ENCODE measurements at places on chromosomes 1 and 21.
A peak's percentile ranks its signal among the peaks of the same experiment; 100 is the strongest.

DNA sequence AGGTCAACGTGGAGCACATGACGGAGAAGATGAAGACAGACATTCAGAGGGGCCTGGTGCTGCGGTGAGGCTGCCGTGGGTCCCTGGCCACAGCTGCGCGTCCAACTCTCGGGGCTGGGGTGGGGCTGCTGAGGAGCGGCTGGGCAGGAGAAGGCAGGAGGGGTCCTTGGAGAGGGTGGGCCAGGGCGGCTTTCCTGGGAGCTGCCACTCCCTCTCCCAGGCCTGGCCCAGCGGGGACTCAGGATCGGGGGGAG lies 14.4 kb downstream of the CFAP410 start:
- DNase-seq: no peak

DNA sequence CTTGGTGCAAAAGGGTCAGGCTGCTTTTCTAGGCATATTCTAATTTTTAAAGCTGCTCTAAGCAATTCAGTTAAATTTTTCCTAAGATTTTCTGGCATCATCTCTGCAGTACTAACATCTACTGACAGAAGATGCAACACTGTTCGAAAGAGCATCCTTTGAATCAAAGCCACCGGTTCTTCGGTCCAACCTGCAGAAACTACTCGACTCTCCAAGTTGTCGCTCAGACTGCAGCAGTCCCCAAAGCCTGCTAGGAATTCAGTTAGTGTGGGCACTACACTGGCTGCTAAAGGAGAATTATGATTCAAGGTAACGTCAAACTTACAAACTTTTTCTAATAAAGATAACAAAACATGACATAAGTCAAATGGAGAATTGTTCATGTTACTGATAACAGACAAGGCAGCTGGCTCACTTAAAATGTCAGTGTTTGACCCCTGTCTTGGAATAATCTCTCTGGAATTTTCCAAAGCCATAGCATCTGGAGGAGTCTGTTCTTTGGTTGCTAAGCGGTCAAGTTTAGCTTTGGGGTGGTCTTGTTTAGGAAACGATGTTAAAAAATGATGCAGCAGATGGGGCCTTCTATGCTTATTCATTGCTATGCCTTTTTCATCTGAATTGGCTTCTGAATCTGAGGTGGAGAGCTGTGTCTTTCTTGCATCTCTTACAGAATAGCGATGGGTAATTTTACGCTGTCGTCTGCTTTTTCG lies 56.9 kb downstream of the LYST start:
- DNase-seq: no peak

GRCh38 chr1:156103521-156103947 lies 11.0 kb upstream of the LMNA start:
- no peak for DNase-seq

DNA sequence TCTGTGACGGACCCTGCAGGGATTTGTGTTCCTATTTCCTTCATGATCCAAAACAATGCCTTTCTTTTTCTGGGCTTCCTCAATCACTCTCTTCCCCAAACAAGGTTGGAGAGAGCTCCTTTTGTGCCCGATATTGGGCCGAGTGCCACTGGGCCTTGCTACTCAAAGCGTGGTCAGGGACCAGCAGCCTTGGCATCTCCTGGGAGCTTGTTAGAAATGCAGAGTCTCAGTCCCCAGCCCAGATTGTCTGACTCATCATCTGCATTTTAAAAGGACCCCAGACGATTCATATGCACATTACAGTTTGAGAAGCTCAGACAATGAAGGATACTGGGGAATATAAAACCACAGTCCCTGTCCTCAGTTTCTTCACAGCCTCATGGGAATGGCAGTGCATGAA lies 19.9 kb downstream of the ADORA1 start:
- DNase-seq: no peak

- DNase-seq: no peak
Measured at GRCh38 chr21:15964236-15964855, 234.6 kb downstream of the USP25 start.

DNA sequence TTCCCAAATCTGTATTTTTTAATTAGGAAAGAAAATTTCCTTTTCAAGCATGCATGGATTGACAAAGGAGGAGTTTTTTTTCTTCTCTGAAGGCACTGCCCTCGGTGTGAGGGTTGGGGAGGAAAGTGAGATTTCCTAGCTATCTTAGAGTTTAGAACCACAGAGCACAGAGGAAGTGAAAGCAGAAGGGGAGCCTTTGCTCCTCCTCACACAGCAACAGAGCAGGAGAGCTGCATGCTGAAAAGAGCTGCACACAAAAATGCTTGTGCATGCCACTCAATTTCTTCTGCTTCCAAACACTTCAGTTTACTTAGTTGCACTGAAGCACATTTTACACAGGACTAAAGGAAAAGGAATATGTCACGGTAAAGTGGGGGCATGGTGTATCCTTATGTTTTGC lies 308.1 kb downstream of the GPATCH2 start:
- no peak for DNase-seq

GRCh38 chr1:209746451-209747165 lies 9.2 kb upstream of the TRAF3IP3 start:
- no peak for DNase-seq

DNA sequence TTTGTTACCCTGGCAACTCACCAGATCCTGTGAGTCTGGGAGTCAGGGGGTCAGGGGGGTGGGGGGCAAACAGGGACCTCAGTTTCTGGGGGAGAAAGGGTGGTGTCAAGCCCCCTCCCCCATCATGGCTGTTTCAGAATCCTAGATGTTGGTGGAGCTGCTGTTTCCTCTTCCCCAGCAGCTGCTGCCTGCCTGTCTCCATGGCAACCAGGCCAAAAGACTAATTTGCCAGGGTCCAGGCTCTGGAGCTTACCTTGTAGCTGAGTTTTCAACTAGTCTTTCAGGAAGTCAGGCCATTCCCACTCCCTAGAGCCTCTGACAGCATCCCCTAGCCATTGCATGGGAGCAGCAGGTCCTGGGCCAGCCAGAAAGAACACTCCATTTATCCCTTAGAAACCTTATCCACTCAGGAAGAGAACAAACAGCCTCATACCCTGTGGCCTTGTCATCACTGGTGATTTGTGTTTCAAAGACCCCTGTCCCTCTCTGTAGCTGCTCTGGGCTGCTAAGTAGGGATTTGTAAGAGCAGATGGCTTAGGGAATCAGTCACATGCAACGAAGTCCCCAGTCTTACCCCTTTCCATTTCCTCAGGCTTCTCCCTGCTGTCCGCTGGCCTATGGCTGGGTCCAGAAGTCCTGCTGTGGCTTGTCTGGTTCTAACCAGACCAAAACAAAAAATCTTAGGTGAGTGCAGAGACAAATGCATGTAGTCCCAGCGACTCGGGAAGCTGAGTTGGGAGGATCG lies 21.5 kb upstream of the STMN1 start:
- DNase-seq: no peak

DNA sequence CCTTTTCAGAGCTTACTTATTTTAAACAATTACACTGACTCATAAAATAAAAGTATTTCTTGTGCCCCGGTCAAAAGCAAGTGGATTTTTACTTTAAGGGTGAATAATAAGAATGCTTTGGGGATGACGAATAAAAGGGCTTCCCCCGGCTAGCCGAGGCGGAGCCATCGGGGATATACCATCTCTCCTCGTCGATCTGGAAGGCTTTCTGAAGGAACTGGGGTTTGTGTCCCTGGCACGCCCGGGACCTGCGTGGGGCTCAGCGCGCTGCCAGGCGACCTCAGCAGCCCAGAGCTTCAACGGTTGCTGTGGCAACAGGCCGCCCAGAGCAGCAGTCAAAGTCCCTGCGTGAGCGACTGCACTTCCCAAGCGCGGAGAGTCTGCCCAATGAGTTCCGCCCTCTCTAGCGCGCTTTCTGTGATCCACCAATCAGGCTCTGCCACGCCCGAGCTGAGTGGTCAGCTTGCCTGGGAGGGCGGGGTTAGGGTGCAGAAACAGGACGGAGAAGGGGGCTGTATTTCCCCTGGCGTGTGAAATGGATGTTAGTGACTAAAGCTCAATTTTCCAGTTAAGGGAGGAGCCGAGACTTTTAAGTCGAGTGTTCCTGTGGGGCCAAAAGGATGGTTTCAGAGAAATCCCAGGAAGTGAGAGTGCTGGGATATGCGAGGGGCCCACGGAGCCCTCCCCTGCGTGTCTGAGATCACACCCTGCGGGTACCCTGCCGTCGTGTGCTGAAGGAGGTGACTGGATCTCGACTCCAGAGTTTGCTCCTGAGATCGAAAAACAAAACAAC lies 33.0 kb upstream of the MGST3 start:
- peak; percentile 86 for DNase-seq

- DNase-seq: no peak
Measured at GRCh38 chr1:1135339-1136136, 19.6 kb upstream of the C1orf159 start.

DNA sequence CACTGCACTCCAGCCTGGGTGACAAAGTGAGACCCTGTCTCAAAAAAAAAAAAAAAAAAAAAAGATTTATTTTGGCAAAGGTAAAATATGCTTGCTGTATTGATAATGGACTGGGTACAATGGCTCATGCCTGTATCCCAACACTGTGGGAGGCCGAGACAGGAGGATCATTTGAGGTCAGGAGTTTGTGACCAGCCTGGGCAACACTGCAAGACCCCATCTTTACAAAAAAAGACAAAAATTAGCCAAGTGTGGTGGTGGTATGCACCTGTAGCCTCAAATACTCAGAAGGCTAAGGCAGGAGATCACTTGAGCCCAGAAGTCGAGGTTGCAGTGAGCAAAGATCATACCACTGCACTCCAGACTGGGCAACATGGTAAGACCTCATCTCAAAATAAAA lies 6.3 kb downstream of the SF3A3 start:
- no peak for DNase-seq

GRCh38 chr1:47996060-47996405 lies 1.2 kb downstream of the TRABD2B start:
- no peak for DNase-seq

GRCh38 chr21:30942192-30942591 lies 60.8 kb upstream of the KRTAP11-1 start:
- DNase-seq: no peak

DNA sequence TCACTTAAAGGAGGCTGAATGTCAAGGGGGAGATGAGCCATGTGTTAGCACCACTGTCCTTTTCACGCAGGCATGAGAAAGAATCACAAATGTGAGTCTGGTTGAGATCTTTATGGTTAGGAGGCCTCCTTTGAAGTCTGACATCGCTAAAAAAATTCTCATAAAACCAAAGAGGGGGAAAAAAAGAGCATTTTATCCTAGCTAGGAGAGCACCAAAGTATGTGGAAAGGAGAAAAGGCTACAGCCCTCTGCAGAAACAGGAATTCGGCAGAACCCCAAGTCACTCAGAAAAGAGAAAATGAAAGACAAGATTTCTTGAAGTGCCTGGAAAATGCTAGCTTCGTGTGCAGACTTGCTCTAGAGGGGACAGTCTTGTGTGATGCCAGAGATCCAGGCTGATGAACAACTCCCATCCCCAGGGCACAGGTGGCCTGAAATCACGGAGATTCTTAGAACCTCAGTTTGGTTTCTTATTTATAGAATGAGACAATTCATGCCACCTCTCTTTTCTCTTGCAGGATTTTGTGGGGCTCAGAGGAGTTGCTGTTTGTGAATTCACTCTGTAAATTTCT lies 61.5 kb downstream of the RUNX1 start:
- DNase-seq: no peak

DNA sequence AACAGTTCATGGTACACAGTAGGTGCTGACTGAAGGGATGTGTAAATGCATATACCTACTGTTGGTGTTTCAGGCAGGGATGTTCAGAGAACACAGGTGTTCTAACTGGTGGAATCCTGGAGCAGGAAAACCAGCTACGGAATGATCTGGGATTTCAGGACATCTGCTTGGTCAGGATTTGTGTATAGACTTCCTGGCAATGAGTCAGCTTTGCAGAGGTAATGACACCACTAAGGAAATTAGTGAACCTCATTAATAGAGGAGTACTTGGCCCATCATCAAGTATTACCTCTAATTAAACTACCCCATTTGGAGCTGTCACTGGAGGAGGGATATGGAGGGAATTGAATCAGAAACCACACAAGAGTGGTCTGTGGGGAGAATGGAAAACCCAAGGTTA lies 7.3 kb downstream of the MRPL37 start:
- DNase-seq: no peak

DNA sequence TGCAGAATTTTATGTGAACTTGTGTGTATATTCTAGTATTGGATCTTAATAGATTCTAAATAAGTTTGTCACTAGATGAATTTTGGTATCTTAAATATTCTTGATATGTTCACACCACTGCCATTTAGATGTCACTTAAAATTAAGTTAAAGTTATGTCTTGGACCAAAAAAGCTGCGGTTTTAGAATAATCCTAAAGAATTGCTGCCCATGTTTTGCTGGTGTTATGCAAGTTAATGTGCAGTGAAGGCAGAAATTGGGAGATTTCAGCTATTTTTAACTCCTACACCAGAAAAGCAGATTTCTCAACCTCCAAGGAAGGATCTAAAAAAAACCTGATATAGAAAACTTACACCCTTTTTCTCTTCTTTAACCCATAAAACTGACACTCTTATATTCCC lies 757 bp downstream of the ACADM start:
- DNase-seq: no peak

GRCh38 chr1:228149406-228150119 lies at the start of gene GJC2:
Gene GJC2 (plus strand): TSS chr1:228149930. CDS start chr1:228157759, 7,829 bp downstream.
- no peak for DNase-seq

- no peak for DNase-seq
Measured at GRCh38 chr1:59692591-59692990, 122.2 kb upstream of the HOOK1 start.

GRCh38 chr1:39816415-39817090 lies 27.9 kb upstream of the BMP8B start:
- DNase-seq: no peak

- no peak for DNase-seq
Measured at GRCh38 chr1:163178628-163179027, 24.1 kb downstream of the RGS5 start.

DNA sequence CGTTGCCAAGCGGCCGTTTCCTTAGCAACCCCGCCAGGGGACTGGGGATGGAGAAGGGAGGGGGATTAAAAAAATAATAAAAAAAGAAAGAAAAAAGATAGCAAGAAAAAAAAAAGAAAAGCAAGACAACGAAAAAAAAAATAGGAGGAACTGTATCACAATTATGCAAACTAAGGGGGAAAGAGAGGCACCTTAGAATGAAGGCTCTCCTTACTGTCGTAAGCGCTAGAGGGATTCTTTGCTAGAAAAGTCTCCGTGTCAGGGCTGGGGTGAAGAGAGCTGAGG lies 625 bp upstream of the NEGR1 start:
- DNase-seq: no peak

DNA sequence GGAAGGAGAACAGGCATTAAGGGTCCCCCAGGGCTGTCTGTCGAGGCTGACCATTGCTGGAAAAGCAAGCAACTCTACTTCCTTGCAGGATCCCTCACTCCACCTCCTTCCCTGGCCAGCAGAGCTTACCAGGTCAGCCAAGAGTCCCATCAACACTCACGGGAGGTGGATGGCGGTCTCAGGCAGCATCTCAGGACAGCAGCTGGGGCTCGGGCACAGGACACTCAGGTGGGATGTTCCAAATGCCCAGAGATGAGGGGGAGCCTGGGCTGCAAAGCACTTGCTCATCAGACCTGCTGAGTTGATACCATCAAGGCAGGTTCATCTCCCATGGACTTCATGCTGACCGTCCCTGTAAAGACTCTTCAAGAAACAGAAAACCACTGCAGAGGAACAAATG lies 559.8 kb downstream of the NPHP4 start:
- no peak for DNase-seq

All from activated CD4-positive, CD25-positive, alpha-beta regulatory T cell treated with anti-CD3 and anti-CD28 coated beads, Interleukin-2, amount 50 U/mL, for 16 hours (primary cell).